HFF-Myc (cell line): ENCODE measurements at places on chromosomes 12 and 14.
A peak's percentile ranks its signal among the peaks of the same experiment; 100 is the strongest.

GRCh38 chr12:30908722-30909348 is 17.7 kb upstream of the TSPAN11 start:
- peak; percentile 97 for DNase-seq

DNA sequence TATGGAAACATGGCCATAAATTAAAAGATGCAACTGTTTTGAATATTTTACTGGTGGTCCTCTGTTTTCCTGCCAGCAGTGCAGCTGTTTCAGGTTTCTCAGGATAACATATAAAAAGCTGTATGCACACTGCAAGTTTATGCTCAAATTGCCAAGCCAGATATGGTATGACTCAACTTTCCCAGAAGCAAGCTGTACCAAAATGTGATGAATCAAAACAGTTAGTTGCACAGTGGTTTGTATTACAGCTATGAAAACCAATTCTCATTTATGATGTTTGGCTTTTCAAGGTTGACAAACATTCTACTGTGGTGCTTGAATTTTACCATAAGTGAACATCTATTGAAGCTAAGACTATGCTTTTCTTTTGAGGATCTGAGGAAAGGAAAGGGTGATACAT is 15.5 kb downstream of the TRMT5 start:
- peak; percentile 45 for DNase-seq

DNA sequence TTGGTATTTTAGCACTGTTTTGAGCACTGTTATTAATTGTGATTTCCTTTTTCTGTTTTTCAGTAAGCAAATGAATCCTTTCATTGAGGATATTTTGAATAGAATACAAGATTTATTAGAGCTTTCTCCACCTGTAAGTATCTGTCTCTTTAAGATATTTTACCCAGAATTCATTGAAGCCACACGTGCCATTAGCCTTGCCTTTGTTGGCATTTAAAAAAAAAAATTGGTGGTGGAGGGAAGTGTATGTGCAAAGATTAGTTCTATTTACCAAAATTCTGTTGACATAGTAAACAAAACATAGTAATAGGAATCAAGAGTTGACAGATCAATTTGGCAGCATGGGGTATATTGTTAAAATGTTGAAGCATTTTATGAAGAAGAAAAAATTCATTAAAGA is 23.8 kb downstream of the XPOT start:
- no peak for DNase-seq

GRCh38 chr14:32977913-32978312 is 39.2 kb downstream of the NPAS3 start:
- no peak for DNase-seq
